NCI-H2081 treated with DMSO at 0.1 percent for 48 hours (cell line): ENCODE measurements at places on chromosomes 3 and 15.

DNA sequence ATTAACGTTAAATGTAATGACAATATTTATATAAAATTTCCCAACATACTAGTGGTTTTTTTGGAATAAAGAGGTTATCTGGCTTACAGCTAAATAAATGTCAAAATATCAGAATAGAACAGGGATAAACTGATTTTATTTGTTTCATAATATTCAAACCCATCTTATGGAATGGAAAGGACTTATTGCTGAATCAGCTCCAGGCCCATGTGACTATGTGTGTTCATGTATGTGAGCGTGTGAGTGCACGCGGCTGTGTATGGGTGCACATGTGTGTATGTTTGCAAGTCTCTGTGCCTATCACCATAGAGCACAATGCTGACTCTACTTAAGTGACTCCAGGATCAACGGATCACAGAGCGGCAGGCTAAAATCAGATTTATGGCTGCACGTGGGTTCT is 392.3 kb upstream of the GRM7 start:
- DNase-seq: no peak

DNA sequence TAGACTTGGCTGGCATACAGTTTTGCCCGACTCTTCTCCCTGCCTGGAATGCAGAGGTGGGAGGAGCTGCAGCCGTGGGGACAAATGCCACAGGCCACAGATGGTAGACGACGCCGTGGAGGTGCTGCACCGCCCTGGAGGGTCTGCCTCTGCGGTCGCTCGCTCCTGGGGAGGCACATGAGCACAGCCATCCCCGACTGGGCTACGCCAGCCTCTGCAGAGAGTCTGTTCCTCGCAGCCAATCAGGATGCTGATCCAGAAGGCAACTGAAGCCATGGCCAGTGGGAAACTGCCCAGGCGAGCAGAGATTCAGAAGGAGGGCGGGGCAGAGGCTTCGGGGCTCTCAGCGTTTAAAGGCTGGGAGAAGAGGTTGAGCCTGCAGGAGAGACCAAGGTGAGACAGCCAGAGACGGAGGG is 11.9 kb upstream of the LRRC15 start:
- DNase-seq: no peak

GRCh38 chr3:14118400-14119381 is 6.0 kb downstream of the CHCHD4 start:
- no peak for DNase-seq

DNA sequence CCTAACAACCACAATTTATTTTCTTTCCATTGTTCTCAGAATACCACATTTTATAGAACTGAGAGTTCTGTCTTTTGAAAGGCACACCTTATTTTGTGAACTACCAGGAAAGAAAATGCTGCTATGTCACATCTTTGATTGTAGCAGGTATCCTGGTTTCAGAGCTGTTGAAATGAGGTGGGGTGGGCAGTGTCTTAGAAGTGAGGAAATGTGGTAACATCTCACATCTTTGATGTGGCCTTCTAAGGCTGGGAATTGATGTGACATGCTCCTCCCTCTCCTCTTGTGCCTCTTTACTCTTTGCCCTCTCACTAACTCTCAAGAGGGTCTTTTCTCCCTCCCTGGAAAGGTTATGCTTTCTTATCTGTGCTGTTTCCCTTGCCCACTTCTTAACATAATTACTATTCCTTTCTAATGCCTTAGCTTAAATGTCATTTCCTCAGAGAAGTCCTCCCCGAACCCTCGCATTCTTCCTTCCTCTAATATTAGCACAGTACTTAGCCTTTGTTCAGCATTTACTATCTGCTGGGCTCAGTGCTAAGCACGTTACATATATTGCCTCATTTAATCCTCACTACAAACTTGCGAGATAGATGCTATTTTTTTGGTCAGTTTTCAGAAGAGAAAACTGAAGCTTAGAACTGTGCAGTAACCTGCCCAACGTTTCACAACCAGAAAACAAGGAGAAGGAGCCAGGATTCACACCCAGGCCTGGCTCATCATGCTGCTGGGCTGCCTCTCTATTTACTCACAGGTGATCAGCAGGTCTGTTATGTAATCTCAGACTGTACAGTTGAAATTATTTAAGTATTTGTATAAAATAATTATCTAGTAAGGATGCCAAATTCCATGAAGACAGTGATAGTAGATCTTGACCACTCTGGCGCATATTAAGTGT is 24.0 kb upstream of the SPTSSB start:
- no peak for DNase-seq

GRCh38 chr15:57171426-57171825 is 204.9 kb upstream of the CGNL1 start:
- no peak for DNase-seq

- DNase-seq: no peak
Measured at GRCh38 chr3:155079468-155079745, 712 bp upstream of the MME start.

DNA sequence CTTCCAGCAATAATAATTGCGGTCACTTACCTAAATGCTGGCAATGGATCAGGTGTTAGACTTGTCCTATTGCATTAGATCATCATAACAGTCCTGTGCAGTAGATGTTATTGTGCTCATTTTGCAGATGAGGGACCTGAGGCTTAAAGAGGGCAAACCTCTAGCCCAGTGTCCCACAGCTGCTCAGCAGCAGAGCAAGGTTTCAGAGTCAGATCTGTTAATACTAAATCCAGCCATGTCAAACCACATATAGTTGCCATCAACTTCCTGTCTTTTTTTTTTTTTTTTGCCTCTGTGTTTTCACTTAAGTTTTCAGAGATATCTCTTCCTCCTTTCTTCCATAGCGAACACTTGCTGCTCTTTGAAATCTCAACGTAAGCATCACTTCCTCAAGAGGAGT is 12.1 kb downstream of the FEZF2 start:
- DNase-seq: no peak

DNA sequence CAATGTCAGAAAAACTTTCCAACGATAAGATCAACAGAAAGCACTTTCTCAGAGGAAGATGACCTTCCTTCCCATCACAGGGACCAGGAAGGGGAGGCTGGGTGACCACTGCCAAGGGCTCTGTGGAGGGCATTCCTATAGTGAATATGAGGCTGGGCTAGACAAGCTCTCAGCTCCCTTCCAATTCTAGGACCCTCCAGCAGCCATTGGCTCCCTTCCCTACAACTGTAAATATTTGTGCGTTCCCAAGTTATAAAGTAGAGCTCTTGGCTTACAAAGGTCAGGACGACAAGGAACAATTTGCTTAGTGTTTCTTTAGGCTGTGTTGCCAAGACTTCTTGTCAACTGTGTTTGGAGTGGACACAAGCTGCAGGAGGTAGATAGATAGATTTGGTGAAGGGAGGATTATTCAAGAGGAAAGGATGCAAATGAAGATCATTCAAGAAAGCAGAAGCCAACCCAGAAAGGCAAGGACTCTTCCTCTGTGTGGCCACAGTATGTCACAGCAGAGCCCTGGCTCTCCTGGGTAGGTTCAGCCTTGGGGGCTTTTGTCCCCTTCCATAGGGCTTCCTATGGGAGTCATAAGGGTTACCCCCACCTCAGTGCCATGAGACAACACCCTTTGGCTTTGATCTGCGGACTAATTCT is 223.6 kb upstream of the TLE3 start:
- DNase-seq: no peak

DNA sequence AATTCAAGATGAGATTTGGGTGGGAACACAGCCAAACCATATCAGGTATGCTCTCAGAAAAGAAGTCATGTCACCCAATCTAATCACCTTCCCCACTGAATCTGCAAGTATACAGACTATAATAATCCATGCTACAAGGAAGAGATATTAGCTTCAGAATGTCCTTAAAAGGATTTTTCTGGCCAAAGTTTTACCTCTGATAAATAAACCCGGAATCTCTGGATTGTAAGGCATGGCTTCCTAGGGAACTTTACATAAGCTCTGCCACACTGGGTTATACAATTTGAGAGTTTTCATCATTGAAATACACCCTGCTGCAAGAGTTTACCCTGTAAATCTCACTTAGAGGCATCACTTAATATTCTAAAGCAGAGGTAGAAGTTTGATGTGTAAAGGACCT is 330.5 kb upstream of the KCNMB2 start:
- no peak for DNase-seq

DNA sequence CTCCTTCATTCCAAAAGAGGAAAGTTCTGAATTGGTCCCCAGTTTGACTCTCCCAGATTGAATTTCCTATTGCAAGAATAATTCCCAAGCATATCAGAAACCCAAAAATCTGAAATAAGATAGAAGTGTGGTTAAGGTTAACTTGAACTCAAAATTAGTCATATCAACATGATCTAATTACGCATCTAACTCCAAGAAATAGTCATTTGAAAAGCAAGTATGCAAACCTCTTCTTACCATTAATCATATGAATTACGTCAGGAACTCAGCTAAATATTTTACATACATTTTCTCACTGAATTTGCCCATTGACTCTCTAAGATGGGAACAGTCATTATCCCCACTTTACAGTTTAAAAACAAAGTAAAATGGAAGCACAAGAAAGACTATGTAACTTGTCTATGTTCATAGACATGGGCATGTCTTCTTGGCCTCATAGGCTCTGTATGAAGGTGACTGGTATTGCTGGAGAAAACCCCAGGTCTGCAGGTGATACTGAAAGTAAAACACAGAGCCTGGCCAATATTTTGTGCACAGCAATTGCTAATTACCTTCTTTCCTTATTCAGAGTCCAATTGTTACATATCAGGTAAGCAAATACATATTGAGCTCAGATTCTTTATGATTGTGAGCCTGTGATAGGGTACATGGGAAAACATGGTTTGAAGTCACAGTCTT is 139.2 kb downstream of the ATP8B4 start:
- DNase-seq: no peak

- DNase-seq: no peak
Measured at GRCh38 chr15:63319065-63319464, 41.7 kb downstream of the APH1B start.

DNA sequence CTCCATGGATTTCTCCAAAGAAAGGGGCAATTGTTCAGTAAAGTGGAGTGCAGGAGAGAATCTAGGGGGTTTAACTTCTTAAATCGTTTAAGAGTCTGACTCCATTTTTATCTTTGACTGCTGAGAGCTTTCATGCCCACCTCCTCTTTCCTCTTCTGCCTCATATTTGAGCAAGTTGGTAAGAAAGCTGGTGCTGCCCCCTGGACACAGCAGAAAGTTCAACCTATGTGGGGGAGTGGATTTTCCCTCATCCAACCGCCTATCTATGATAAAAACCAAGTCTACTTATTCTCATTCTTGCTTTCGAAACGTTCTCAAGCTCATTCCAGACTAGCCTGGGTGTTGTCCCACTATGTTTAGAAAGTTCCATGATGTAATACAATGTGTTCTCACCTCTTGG is 26.0 kb downstream of the HHLA2 start:
- DNase-seq: no peak

DNA sequence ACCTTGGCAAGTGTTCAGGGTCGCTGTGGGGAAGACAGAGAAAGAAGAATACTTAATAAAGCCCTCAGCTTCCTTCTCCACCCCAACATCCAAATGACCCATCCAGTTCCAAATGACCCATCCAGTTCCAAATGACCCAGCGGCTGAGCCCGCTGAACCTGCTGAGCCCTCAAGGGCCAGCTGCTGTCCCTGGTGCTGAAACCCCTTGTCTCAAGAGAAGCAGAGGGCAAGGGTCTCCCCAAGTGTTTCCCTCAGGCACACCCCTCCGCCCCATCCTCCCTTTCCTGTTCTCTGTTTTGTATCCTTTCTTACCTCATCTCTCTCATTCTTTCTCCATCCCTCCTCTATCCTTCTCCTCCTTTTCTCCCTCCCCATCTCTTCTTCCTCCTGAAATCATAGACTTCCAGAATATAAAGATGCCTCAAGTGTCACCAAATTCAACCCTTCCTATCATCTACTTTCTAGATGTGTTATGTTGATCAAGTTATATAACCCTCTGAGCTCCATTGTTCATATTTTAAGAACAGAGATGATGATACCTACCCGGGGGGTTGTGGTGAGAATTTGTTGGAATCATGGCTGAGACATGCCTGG is 29.0 kb downstream of the CCDC33 start:
- no peak for DNase-seq

- no peak for DNase-seq
Measured at GRCh38 chr15:42772144-42772543, 35.2 kb upstream of the CDAN1 start.

DNA sequence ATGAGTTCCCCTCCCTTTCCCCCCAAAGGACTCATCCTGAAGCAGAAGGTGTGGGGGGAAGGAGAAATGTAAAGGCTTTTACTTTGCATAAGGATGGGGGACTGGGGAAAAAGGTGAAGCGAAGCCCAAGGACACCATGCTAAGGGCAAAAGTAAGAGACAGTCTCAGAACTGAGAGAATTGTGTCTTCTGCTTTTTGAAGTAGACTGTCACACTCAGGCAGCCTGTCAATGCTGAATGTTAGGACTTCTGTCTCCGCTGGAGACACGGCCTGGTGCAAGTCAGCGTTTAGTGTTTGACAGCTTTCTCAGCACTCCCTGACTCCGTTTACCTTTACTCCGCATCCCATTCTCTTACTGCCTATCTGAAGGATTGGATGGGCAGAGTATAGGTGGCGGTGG is 13.8 kb downstream of the RBM5 start:
- DNase-seq: no peak

GRCh38 chr3:94137377-94137776 is 74.5 kb downstream of the NSUN3 start:
- no peak for DNase-seq

DNA sequence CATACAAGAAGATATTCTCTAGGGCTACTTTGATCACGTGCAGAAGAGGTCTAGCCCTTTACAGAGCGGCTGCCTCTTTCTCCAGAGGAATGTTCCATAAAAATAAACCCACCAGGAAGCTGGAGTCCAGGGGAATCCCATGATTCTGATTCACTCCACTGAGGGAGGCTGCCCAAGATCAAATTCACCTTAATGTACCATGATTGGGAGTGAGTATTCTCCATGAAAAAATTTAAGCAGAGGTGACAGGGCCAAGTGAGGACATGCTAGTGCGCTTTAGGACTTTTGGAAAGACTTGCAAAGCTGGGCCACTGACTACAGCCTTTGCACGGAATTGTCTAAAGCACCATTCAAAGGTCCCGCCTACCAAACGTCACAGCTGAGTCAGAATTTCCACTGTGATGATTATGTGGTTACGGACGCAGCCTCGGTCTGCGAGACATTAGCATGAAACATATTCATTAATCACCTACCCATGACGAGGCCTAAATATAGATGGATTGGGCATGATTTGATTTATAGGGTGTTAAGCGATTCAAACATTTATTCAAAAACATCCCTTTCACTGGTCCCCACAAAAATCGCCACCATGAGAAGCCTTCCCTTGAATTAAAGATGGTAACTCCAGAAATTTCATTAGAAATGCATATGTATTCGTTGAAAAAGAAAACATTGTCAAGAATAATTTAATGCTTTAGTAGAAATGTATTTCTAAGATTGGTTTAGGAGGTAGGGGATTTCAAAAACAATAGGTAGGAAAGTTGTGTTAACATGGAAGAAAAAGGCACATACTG is 152.6 kb downstream of the GREM1 start:
- DNase-seq: no peak
